ENCODE measurements at places on chromosomes 12 and 14. TPM values are rescaled to one million over a fixed set of nuclear protein-coding genes. Genes with fewer than 3 reads are reported as not detected.
A peak's percentile ranks its signal among the peaks of the same experiment; 100 is the strongest.

- H3K4me1 ChIP-seq: no peaks in the 10 kb centered on the region
- H3K27me3 ChIP-seq: no peaks in the 10 kb centered on the region
- H3K36me3 ChIP-seq: no peaks in the 10 kb centered on the region
- no peak overlapping the region for H3K27ac ChIP-seq
- DNase-seq: no peak
These were observed 360.4 kb downstream of the PCNX1 start for GRCh38 chr14:71267691-71268090.

GRCh38 chr14:99604766-99605298 is 825 bp upstream of the CCDC85C start:
- no peaks in the 10 kb centered on the region for H3K36me3 ChIP-seq
- peak; percentile 52 for DNase-seq
- peaks cover 43% of the 10 kb centered on the region for H3K4me1 ChIP-seq
- peak overlapping the region; percentile 88 for H3K4me3 ChIP-seq

- no peak for DNase-seq
- H3K4me1 ChIP-seq: peaks cover 79% of the 10 kb centered on the region
- peaks cover 3% of the 10 kb centered on the region for H3K36me3 ChIP-seq
- H3K4me3 ChIP-seq: no peak overlapping the region
These were observed 8.5 kb downstream of the BTG1 start for GRCh38 chr12:92136965-92137721.

DNA sequence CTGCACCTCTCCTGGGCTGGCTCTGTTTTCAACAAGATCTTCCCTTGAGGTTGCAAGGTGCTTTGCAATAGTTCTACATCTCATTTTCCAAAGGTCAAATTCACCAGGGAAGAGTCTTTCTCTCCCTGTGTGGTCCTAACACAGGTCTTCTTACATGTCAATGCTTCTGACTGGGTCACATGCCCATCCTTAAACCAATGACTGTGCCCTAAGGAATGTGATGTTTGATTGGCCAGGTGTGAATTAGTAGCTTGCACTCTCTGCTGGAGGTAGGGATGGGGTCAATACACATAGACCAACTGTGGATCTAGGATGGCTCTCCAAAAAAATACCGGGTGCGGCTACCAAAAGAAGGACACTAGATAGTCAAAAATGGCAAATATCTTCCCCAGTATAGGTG is 19.9 kb upstream of the KCNK10 start:
- no peaks in the 10 kb centered on the region for H3K4me1 ChIP-seq
- no peaks in the 10 kb centered on the region for H3K27me3 ChIP-seq
- H3K4me3 ChIP-seq: no peak overlapping the region
- H3K36me3 ChIP-seq: no peaks in the 10 kb centered on the region

DNA sequence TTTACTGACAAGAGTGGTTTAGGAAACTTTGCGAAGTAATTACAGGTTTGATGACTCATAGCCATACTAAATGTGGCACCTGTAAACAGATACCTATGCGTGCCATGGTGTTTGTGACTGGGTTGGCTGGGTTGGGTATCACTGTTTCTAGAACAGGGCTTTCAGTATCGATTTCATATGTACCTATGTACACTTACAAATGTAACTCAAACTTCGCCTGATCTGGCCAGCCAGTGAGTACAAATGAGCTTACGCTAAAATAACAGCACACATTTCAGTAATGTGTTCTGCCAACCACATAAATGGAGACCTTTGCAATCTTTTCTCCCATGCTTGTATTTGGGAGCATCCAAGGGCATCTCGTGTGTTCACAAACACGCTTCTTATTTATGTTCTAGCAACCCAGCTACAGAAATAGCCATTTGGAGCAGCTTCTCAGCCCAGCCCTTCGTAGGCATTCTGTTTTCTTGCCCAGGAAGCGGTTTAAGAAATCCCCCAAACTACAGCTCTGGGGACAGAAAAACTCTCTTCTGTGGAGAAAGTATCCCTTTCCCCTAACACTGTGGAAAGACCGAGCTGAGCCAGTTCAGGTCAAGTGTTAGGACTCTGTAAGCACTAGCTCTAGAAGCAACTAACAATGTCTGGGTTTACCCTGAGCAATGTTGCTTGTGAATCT is 42.3 kb upstream of the MDM1 start:
- DNase-seq: no peak
- H3K27ac ChIP-seq: no peak overlapping the region

- no peak overlapping the region for H3K27ac ChIP-seq
- H3K36me3 ChIP-seq: no peaks in the 10 kb centered on the region
- peaks cover 5% of the 10 kb centered on the region for H3K27me3 ChIP-seq
- no peak for DNase-seq
These were observed 2.3 kb downstream of the KRT5 start for GRCh38 chr12:52517888-52518287.

- no peaks in the 10 kb centered on the region for H3K27me3 ChIP-seq
- DNase-seq: no peak
- H3K36me3 ChIP-seq: peaks cover 13% of the 10 kb centered on the region
- no peaks in the 10 kb centered on the region for H3K4me1 ChIP-seq
These were observed 28.5 kb downstream of the ACTR6 start for GRCh38 chr12:100229036-100229635.

DNA sequence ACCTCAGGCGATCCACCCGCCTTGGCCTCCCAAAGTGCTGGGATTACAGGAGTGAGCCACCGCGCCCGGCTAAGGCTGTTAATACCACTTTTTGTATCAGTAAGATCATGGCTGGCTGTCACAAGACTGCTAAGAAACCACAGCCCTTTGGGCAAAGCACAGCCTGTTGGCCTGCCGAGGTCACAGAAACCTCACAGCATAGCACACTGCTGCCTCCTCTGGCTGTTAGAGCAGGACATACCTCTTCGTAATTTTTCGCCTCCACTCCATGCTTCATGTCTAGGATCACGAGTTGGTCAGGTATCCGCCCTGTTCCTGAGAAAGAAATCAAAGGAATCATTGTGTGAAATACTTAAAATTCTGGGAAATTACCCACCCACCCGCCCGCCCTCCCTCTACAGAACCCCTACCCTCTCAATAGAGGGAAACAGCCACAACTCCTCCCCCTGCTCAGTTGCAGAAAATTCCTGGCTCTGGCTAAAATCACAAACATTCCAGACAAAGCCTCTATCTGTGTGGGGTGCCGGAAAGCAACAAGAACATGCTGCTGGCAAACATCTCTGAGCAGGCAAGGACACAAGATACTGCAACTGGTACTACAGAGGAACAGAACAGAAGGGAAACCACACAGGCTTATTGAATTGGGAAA is 20.7 kb upstream of the NEK9 start:
- no peak overlapping the region for H3K4me3 ChIP-seq
- H3K27ac ChIP-seq: peak overlapping the region; percentile 88
- peaks cover 60% of the 10 kb centered on the region for H3K36me3 ChIP-seq
- peaks cover 32% of the 10 kb centered on the region for H3K4me1 ChIP-seq
- H3K27me3 ChIP-seq: no peaks in the 10 kb centered on the region

GRCh38 chr14:24678801-24679247 is 44.8 kb upstream of the GZMB start:
- no peaks in the 10 kb centered on the region for H3K27me3 ChIP-seq
- peak overlapping the region; percentile 39 for H3K4me3 ChIP-seq
- H3K27ac ChIP-seq: peak overlapping the region; percentile 9
- H3K36me3 ChIP-seq: no peaks in the 10 kb centered on the region
- peaks cover 5% of the 10 kb centered on the region for H3K4me1 ChIP-seq

DNA sequence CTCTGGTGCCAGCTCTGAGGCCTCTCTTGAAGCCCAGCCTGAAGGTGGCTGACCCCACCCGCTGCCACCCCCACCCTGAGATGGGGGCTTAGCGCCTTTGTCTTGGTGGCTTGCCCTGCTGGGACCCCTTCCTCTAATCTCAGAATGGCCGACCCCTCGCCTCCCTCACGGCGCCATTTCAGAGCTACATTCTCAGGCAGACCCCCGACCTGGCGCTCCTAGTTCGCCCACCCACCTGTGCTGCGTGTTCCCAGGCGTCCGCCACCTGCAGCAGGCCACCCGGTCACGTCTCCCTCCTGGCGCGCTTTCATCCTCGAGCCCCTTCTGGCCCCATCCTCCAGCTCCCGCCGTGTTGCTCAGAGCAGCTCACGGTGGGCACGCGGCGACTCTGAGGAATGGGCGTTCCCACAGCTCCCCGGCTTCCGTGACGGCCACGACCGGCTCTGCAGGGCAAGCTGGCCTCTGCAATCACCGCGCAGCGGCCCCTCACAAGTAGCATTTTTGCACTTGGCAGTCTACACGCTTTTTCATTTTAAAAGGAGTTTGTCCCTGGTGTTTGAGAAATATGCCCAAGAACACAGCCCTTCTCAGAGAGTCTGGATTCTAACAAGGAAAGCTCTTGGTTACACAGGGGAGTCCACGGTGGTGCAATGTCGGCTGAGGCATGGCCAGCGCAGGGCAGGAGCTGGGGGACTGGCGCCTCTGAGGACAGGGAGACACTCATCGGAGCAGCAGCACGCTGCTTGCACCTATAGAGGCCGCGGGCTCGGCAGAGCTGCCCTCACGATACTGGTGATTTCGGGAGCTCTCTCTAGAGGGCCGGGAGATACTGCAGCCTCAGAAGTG is 105.7 kb upstream of the C14orf180 start:
- H3K27ac ChIP-seq: no peak overlapping the region
- DNase-seq: no peak
- H3K4me1 ChIP-seq: no peaks in the 10 kb centered on the region
- no peaks in the 10 kb centered on the region for H3K36me3 ChIP-seq

GRCh38 chr14:26730929-26731618 is 133.2 kb upstream of the NOVA1 start:
- H3K27ac ChIP-seq: no peak overlapping the region
- no peaks in the 10 kb centered on the region for H3K27me3 ChIP-seq
- no peak for DNase-seq
- no peak overlapping the region for H3K4me3 ChIP-seq

DNA sequence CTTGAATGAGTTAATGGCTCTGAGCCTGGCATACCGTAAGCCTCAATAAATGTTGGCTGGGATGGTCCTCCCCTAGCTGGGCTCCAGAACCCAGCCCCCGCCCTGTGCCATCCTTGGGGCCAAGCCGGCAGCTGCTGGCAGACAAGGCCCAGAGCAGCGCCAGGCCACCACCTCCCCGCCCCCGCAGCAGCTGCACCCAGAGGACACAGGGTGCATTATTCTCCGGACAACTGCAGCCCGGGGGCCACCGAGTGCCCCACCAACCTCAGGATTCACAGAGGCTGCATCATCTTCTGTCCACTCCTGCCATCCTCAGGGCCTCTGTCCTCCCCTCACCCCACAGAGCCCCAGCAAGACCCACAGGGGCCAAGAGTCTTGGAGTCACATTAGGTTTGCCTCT is 92.7 kb downstream of the NCOR2 start:
- no peak overlapping the region for H3K4me3 ChIP-seq
- peak; percentile 79 for DNase-seq
- H3K27ac ChIP-seq: peak overlapping the region; percentile 54
- peaks cover 50% of the 10 kb centered on the region for H3K36me3 ChIP-seq

- H3K4me3 ChIP-seq: no peak overlapping the region
- no peaks in the 10 kb centered on the region for H3K36me3 ChIP-seq
- H3K27ac ChIP-seq: no peak overlapping the region
- no peaks in the 10 kb centered on the region for H3K4me1 ChIP-seq
- DNase-seq: no peak
These were observed 78.8 kb upstream of the NAV3 start for GRCh38 chr12:77751939-77752338.

DNA sequence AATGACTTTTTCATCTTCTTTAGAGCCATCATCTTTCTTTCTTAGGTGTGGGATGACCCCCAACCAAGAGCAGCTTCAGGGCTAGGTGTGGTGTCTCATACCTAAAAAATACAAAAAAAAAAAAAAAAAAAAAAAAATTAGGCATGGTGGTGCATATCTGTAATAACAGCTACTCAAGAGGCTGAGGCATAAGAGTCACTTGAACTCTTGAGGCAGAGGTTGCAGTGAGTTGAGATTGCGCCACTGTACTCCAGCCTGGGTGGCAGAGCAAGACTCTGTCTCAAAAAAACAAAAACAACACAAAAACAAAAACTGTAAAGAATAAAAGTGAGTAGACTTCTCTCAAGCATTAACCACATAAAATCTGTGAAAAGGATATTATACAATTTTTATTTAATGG is 8.0 kb upstream of the ATF7IP start:
- H3K4me3 ChIP-seq: no peak overlapping the region
- no peak for DNase-seq
- no peaks in the 10 kb centered on the region for H3K27me3 ChIP-seq

The IFNG-AS1 gene
- total RNA-seq: not detected

The DBX2 gene
- total RNA-seq: 0.12 TPM

The CACNA1C gene
- 146 TPM for total RNA-seq

The LRIG3 gene
- total RNA-seq: 3.0 TPM

The FAM222A gene
- 5.6 TPM for total RNA-seq

The TAS2R14 gene
- total RNA-seq: 1.1 TPM

The CARMIL3 gene
- total RNA-seq: not detected

The C12orf56 gene
- not detected for total RNA-seq

The FSCB gene
- total RNA-seq: not detected
